ENCODE measurements at places on chromosomes 5 and 9.

DNA sequence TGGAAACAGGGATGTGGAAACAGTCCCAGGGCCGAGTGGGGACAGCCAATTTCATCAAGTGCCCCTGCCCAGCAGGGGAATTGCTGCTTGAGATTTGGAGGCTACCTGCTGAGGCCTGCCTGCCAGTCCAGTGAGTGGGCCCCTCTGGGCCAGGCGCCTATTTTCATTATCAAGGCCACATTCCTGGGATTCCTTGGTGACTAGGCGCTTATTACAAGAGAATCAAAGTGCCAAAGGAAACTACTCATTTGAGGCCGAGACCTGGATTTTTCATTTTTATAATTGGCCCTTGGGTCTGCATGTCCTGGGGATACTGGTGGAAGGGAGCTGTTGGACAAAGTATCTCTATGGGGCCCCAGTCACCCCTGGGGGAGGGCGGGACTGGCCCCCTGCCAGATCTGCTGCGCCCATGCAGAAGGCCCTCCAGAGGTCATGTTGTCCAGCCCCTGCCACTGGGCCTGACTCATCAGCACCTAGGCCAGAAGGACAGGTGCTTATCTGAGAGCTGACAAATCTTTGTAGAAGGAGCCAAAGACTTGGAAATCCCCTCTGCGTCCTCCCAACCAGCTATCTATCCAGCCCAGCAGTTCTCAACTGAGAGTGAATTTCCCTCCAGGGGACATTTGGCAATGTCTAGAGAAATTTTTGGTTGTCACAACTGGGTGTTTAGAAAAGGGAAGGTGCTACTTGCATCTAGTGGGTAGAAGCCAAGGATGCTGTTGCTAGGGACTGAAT is 45.6 kb downstream of the FOXI1 start:
- DNase-seq, result peak; percentile 95

DNA sequence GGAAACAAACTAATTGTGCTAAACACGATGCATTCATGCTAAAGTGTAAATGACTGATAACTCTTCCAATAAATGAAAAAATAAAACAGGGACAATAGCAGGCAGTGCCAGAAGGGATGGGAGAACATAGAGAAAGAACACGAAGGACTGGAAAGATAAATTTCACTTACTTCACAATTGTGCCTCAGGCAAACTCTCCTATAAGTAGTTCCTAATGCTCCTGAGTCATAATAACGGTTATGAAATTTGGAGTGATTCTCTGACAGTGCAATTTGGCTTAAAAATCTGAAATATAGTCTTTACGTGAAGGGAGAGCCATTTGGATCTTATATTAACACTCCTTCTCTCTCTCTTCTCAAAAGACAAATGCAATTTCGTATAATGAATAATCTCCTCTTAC is 2218.5 kb downstream of the MAT2B start:
- no peak for DNase-seq

GRCh38 chr9:126608551-126608950 is 5.2 kb upstream of the LMX1B start:
- no peak for DNase-seq

DNA sequence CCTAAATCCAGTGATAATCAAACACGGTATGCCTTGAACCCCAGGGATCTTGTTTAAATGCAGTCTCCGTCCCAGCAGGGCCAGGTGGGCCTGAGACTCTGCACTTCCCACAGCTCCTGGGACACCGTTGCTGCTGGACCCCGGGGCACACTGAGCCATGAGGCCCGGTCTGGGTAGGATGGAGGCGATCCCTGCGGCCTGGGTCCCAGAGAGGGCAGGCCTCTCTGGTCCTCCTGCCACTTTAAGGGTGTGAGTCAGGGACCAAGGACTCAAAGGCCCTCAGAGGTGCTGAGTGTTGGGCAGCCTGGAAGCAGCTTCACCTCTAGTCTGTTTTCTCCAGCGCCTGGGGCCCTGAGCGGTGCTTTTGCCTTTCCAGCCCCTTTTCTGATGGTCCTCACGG is 34.1 kb upstream of the SLC9A3 start:
- DNase-seq, result peak; percentile 44

GRCh38 chr5:101611039-101611438 is 685.0 kb downstream of the SLCO4C1 start:
- DNase-seq, result no peak

GRCh38 chr5:39898731-39899130 is 474.0 kb upstream of the DAB2 start:
- no peak for DNase-seq

GRCh38 chr5:73231246-73231778 is 58.3 kb downstream of the TMEM174 start:
- DNase-seq, result no peak

DNA sequence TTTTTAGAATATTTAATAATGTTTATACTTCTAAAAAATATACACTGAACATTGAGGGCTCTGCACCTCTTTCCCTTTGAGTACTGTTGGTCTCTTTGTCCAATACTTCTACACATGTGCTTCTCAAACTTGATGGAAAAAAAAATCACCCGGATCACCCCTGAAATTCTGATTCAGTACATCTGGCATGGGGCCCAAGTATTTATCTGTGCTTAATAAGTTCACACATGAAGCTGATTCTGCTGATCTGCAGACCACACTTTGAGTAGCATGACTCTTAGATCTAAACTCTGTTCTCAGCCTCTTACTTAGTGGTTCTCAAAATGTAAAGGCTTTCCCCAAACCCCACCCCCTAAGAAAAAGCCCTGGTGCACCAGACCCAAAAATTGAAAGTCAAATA is 12.0 kb downstream of the RUSC2 start:
- no peak for DNase-seq

DNA sequence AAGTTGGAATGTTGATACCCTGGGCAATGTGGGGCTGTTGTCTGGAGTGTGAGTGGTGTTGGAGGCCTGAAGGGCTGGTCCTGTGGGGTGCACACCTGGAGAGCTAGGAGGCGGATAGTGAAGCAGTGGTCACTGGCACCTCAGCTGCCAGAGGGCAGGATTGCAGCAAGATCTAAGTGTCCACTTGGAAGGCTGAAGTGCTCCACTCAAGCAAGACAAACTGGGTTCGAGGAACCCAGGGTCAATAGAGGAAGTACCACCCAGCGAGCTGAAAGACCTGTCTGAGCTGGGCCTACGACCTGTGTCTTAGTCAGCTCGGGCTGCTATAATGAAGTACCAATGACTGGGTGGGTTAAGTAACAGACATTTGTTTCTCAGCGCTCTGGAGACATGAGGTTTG is 39.7 kb upstream of the TJP2 start:
- DNase-seq, result no peak

DNA sequence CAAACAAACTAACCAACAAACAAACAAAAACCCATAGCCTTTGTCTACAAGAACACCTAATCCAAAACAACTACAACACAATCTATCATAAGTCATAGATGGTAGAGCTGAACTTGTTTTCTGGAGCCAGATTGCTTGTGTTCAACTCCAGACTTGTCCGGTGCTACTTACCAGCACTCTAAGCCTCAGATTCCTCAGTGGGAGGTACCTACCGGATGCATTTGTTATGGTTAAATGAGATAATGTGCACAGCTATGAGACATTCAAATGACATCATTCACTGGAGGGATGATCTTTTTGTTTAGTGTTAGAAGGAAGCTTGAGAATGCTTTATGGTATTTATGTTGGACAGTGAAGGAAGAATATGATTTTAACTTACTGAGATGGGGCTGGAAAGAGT is 592.9 kb upstream of the C9orf72 start:
- no peak for DNase-seq

DNA sequence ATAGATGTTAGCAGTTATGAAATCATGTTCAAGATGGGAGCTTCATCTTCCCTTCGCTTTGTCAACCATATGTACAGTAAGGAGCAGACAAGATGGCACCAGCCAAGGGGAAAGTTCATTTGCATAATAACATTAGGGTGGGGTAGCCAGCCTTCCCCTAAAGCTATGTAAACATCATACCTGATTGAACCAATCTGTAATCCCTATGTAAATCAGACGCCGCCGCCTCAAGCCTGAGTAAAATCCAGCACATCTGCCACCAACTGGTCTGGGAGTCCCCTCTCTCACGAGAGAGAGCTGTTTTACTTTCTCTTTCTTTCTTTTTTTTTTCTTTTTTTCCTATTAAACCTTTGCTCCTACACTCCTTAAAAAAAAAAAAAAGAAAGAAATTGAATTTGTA is 30.8 kb upstream of the REEP2 start:
- DNase-seq, result no peak

- no peak for DNase-seq
Observed at GRCh38 chr5:136001466-136001981, 27.3 kb upstream of the TGFBI start.

GRCh38 chr5:168364151-168364661 is 72.8 kb downstream of the WWC1 start:
- DNase-seq, result peak; percentile 90

DNA sequence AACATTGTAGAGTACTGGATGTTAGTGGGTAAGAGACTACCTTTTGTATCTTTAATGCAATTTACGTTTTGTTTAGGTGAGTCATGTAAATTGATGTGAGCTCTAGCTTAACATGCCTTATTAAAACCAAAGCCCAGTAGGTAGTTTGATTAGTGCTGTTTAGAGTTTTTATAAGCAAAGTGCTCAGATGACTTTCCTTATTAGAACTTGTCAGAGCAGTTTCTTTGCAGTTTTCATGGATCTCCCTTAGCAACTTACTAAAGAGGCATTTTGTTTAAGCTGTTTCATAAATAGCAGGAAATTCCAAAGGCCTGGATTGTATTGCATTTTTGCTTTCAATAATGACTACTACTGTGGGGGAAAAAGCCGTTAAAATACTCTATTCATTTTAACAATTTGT is 14.5 kb downstream of the ZSWIM6 start:
- DNase-seq, result no peak

- no peak for DNase-seq
Observed at GRCh38 chr5:134328619-134329018, 38.4 kb downstream of the CDKL3 start.

GRCh38 chr9:134585021-134585561 is 56.5 kb upstream of the COL5A1 start:
- no peak for DNase-seq

GRCh38 chr5:149559706-149560105 is 8.5 kb upstream of the CSNK1A1 start:
- no peak for DNase-seq

DNA sequence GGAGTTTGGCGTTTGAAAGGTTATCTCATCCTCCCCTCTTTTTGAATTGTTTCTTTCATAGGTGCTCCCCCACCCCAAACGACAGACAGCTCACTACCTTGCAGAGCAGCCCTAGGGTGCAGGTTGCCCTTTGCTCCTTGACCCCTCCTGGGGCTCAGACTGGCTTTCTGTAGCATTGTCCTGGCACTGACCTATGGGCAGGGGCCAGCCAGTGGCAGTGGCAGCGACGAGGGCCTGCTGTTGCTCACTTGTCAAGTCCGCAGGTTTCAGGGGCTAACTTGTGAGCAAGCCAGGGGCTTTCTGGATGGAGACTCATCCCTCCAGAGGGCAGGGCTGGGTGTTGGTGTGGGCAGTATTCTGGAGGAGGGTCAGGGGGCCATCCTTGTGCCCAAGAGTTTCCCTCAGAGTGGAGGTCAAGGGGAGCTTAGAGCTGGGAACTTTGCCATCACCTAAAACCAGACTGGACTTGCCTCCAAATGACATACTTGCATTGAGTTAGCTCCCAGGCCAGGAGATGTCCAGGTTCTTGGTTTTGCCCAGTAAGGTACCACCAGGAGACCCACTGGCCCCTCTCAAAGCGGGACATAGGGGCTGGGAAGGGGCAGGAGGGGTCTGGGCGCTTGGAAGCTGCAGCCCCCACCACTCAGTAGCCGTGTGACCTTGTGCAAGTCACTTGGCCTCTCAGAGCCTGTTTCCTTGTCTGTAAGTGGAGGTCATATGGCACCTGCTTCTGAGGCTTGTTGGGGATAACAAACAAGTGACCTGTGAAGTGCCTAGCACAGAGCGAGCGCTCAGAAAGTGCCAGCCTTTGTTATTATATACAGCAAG is 53.5 kb upstream of the CDKN2AIPNL start:
- DNase-seq, result peak; percentile 49

- DNase-seq, result no peak
Observed at GRCh38 chr5:10726913-10727517, 34.0 kb downstream of the DAP start.

DNA sequence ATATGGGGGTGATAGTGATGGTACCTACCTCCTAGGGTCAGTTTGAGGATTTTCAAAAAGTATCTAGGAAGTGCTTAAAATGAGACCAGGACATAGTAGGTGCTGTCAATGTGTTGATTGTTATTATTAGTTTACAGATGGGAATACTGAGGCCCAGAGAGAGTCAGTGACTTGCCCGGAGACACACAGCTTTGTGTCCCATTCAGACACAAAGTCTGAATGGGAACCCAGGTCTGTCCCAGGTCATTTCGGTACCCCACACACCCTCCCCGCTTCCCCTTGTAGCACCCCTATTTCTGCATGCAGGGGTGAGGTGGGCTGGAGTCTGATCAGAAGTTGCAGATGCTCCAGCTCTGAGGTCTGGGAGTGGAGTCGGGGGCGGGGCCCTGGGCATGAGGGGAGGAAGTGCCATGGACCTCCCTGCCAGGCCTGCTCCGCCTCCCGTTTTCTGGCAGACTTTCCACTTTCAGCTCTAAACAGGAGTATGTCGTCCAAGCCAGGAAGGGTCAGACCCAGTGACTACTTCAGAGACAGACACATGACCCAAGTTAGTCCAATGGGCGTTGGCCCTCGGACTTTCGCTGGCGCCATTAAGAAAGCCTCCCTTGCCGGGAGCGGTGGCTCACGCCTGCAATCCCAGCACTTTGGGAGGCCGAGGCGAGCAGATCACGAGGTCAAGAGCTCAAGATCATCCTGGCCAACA is 3.2 kb upstream of the DBN1 start:
- DNase-seq, result no peak

DNA sequence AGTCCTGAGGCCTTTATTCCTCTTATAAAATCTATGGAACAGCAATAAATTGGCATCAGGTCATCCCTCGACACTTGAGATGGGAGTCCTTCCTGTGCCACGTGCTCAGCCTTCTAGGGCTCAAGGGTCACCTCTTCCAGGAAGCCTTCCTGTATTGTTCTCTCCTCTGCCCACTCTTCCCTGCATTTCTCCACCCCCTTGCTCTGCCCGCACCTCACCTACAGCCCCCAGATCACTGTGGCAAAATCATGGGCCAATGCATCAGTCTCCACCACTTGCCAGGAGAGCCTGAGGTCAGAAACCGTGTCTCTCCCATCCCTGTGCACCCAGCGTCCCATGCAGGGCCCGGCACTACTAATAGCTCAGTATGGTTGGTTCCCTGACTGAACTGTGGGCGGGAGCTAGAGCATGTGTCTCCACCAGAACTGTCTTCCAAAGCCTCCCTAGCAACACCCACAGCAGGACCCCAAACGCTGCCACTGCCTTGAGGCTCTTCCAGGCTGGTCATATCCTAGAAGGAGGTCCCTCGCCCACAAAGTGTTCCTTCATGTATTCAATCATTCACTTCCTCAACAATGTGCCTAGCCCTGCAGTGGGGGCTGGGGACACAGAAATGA is 13.5 kb downstream of the DUSP1 start:
- DNase-seq, result no peak

All from islet precursor cell (in vitro differentiated cells).